ENCODE measurements at places on chromosomes 3 and 15.

- DNase-seq: no peak
These were observed 2.5 kb upstream of the HHLA2 start for GRCh38 chr3:108293858-108294257.

DNA sequence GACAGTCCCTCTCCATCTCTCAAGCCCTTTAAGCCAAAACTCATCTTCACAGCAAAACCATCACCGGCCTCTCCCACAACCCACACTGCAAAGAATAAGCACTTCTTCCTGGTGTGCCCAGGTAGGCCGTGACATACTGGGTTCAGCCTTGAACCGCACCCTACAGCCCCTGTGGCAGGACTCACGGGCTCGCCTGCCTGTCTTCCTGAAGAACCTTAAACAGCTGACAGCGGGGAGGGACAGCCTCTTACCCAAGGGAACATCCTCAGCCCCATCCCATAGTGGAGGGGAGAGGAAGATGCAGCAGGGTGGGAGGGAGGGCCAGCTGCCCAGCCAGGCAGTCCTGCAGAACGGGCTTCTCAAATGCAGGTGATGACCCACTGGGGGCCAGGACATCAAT, 40.2 kb downstream of the TBC1D2B start:
- no peak for DNase-seq

DNA sequence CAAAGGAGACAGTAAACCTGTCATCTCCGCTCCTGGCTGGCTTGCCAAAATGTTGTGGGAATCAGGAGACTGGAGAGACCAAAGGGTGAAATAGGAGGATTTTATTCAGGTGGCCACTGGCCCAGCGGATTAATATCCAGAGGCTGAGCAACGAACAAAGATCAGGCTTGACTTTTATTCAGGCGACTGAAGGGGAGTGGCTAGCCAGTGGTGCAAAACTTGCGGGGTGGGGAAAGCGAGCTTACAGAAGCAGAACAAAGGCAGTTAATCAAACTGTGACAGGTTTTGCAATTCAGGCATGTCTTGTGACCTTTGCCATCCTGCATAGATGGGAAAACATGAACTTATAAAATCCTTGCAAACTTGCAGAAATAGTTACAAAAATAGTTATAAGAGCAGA, 19.8 kb upstream of the ACAD9 start:
- DNase-seq: peak; percentile 23

DNA sequence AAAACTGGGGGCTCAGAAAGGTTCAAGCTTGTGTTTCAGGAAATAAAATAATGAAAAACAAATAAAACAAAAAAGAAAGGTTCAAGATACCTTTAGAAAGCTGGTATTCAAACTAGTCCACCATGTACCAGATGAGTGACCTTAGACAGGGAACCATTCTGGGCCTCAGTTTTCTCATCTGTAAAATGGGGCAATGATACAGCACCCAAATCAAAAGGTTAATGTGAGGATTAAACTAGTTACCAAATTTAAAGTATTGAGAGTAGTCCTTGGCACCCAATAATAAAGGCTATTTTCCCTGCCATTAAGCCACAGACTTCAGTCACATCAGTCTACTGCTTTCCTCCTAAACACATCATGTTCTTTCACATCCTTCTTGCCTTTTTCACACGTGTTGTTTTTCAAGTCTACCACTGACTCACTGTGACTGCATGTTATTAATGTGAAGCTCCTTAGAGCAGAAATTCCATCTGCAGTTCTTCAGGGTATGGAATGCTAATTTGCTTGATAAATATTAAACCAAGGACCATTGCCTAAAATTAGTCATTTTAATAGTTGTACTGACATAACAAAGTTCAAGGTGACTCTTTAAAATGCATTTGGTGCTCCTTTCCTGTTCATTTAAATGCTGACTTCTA, 19.9 kb downstream of the TAMM41 start:
- no peak for DNase-seq

Data from A172 (cell line).